CD4-positive, alpha-beta T cell (primary cell): ENCODE measurements at places on chromosomes 7 and 10.

DNA sequence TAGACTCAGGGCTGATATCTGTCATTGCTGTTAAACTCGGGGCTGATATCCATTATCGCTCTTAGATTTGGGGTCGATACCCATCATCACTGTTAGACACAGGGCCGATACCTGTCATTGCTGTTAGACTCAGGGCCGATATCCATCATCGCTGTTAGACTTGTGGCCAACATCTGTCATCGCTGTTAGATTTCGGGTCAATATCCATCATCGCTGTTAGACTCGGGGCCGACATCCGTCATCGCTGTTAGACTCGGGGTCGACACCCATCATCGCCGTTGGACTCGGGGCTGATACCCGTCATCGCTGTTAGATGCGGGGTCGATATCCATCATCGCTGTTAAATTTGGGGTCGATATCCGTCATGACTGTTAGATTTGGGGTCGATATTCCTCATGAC is 54.8 kb downstream of the BEND7 start:
- H3K4me1 ChIP-seq: no peaks in the 10 kb centered on the region
- no peak overlapping the region for H3K4me3 ChIP-seq
- no peaks in the 10 kb centered on the region for H3K36me3 ChIP-seq
- no peak overlapping the region for H3K27ac ChIP-seq
- DNase-seq: no peak
- H3K27me3 ChIP-seq: no peaks in the 10 kb centered on the region

- H3K27ac ChIP-seq: no peak overlapping the region
- H3K27me3 ChIP-seq: no peaks in the 10 kb centered on the region
- no peak overlapping the region for H3K4me3 ChIP-seq
- no peaks in the 10 kb centered on the region for H3K36me3 ChIP-seq
- H3K4me1 ChIP-seq: no peaks in the 10 kb centered on the region
Measured at GRCh38 chr7:117249696-117250095, 73.2 kb downstream of the WNT2 start.

GRCh38 chr7:96004578-96004977 is 232.2 kb downstream of the DYNC1I1 start:
- no peak overlapping the region for H3K4me3 ChIP-seq
- no peaks in the 10 kb centered on the region for H3K36me3 ChIP-seq
- H3K27ac ChIP-seq: no peak overlapping the region
- no peaks in the 10 kb centered on the region for H3K27me3 ChIP-seq
- no peak for DNase-seq

GRCh38 chr7:77226357-77226839 is 26.8 kb upstream of the FGL2 start:
- no peaks in the 10 kb centered on the region for H3K36me3 ChIP-seq
- H3K4me3 ChIP-seq: no peak overlapping the region
- H3K4me1 ChIP-seq: peaks cover 12% of the 10 kb centered on the region
- H3K27me3 ChIP-seq: no peaks in the 10 kb centered on the region
- no peak overlapping the region for H3K27ac ChIP-seq
- no peak for DNase-seq

- DNase-seq: no peak
- no peaks in the 10 kb centered on the region for H3K4me1 ChIP-seq
- H3K36me3 ChIP-seq: no peaks in the 10 kb centered on the region
- H3K4me3 ChIP-seq: no peak overlapping the region
Measured at GRCh38 chr10:76522547-76522946, 1091.1 kb downstream of the LRMDA start.

DNA sequence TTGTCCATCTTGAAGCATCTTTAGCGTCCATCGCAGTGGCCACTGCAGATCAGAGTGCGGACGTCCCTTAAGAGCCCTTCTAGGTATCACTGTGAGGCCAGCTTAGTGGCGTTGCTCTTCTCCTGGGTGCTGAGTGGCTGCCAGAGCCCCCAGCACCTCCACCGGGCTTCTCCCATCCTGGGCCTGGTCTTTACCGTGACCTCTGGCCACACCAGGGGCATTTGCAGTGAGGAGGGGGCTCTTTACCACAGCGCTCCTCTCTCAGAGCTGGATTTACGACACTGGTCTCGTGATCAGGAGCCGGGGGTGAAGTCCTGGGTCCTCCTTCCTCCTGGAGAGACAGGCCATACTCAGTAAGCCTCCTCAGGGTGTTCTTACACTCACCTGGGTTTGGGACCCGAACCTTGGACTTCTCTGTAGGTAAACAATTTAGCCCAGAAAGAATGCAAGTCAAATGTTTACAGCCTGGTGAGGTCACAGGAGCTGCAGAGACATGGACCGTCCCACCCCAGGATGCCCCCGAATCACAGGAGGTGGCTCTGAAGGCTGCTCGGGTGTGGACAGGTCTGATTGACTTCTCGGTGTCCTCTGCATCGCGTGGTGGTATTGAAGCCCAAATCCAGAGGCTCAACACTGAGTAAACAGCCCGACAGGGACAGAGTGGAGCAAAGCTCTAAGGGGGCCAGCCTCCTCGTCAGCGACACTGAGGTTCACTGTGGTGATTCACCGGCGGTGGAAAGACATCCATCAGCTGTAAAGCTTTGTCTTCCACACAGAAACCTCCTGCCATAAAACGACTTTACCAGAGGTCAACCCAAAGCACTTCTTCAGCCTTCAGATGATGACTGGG is 33.0 kb downstream of the JAKMIP3 start:
- H3K36me3 ChIP-seq: no peaks in the 10 kb centered on the region
- no peak for DNase-seq
- peaks cover 6% of the 10 kb centered on the region for H3K27me3 ChIP-seq
- H3K27ac ChIP-seq: no peak overlapping the region
- H3K4me1 ChIP-seq: no peaks in the 10 kb centered on the region

DNA sequence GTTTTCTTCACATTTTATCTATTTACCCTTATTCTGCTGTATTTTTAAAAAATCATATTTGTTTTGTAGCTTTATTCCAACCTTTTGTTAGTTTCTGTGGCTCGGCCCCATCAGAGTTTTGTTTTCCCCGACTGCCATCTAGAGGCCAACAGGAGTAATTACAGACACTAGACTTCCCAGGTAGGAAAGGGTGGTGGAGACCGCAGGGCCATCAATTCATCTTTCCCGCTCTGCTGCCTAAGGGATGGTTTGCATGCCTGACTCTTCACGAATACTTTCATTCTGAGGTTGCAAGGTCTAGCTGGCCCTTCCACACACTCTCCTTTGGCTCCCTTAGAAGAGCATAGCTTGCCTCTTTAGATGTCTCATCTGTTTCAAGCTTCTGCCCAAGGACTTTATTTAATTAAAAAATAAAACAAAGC is 38.3 kb downstream of the LYZL2 start:
- no peak overlapping the region for H3K27ac ChIP-seq
- DNase-seq: peak; percentile 69
- H3K4me3 ChIP-seq: no peak overlapping the region
- H3K4me1 ChIP-seq: peaks cover 3% of the 10 kb centered on the region
- no peaks in the 10 kb centered on the region for H3K36me3 ChIP-seq
- H3K27me3 ChIP-seq: no peaks in the 10 kb centered on the region

GRCh38 chr10:71319042-71319799 is at the start of gene SLC29A3:
SLC29A3 (plus strand) TSS chr10:71319259; CDS start chr10:71319310, 51 bp downstream.
- DNase-seq: peak; percentile 69
- no peak within 1 kb of the TSS for H3K27ac ChIP-seq
- H3K27me3 ChIP-seq: no peaks in the 10 kb centered on the region
- H3K4me3 ChIP-seq: peak within 1 kb of the TSS; percentile 88

DNA sequence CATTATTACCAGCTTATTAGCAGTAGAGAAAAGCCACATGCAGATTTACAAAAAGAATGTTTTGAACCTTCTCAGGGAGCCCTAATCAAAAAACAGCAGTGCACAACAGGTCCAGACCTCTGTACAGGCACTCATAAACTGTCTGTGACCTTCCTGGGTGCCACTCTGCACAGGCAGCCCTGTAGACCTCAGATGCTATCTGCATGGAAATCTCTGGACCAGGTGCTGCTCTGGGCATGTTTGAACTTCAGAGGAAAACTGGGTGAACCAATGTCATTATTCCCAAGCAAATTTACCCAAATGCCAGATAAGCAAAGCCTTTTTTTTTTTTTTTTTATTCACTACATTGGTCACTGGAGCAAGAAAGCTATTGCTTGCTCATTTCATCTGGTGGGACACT is 104.2 kb downstream of the NPY start:
- no peaks in the 10 kb centered on the region for H3K4me1 ChIP-seq
- DNase-seq: no peak
- no peaks in the 10 kb centered on the region for H3K36me3 ChIP-seq
- H3K27me3 ChIP-seq: no peaks in the 10 kb centered on the region
- H3K27ac ChIP-seq: no peak overlapping the region

GRCh38 chr10:61961278-61961677 is 59.8 kb downstream of the ARID5B start:
- peaks cover 12% of the 10 kb centered on the region for H3K36me3 ChIP-seq
- peak; percentile 49 for DNase-seq
- no peak overlapping the region for H3K27ac ChIP-seq
- no peaks in the 10 kb centered on the region for H3K27me3 ChIP-seq
- H3K4me3 ChIP-seq: no peak overlapping the region
- peaks cover 22% of the 10 kb centered on the region for H3K4me1 ChIP-seq

DNA sequence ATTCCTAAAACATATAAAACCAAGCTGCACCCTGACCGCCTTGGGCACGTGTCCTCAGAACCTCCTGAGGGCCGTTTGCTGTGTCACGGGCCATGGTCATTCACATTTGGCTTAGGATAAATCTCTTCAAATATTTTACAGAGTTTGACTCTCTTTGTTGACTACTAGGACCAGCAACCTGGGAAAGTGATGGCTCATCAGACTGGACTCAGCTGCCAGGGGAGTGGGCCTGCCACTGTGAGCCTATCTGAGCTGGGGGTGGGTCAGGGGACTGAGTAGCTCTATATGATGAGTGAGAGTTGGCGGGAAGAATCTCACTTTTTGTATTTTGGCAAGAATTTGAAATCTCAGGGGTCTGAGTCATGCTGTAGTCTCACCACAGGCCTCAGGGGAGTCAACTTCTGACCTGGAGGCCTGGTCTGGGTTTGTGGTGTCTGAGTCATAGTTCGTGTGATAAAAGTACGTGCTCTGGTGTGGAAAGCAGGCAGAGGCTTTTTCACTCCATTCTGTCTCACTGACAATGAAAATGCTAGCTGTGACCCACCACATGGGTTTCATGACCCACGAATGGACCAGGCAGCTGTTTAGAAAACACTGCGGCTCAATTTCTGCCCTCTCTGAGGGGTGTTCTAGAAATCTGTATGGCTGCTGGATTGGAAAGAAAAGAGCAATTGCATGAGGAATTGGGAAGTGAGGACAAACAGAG is 4.2 kb upstream of the UPP1 start:
- DNase-seq: peak; percentile 45
- peaks cover 63% of the 10 kb centered on the region for H3K4me1 ChIP-seq

DNA sequence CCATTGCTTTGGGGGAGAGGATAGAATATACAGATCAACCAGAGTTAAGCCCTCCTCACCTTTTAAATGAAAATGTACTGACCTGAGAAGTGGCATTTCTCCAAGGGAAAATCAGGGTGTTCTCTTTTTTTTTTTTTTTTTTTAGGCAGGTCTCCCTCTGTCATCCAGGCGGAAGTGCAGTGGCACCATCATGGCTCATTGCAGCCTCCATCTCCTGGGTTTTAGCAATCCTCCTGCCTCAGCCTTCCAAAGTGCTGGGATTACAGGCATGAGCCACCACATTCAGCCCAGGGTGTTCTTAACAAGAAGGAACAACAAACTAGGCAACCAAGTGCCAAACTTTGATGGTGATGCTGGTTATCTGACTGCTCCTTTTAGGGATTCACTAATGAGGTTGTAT is 111.0 kb downstream of the SVOPL start:
- H3K4me1 ChIP-seq: no peaks in the 10 kb centered on the region
- no peak for DNase-seq
- H3K4me3 ChIP-seq: no peak overlapping the region
- no peak overlapping the region for H3K27ac ChIP-seq
- H3K27me3 ChIP-seq: no peaks in the 10 kb centered on the region

DNA sequence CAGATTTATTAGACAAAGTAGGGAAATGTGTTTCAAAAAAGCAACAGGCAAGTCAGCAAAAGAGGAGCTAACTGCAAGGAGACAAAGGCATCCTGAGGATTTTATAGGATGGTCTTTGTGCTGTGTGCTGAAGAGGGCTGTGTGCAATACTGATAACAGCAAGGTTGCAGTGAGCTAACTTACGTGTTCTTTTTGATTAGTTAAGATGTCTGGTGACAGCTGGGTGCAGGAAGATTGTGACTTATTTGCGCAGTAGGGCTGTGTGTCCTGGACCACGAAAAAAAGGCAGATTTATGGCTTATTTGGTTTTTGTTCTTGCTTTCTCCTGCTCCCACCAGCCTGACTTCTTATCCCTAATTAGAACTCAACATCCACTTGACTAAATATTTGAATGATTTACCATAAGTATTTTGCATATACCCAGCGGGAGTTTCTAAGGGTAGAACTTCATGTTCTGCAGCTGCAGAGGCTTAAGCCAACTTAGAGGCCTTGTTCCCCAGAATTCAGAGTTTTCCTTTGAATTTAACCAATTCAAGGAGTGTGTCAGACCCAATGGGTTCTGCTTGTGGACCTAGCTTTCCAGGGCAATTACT is 119.0 kb downstream of the ANKRD26 start:
- no peaks in the 10 kb centered on the region for H3K27me3 ChIP-seq
- DNase-seq: no peak
- H3K4me1 ChIP-seq: no peaks in the 10 kb centered on the region

DNA sequence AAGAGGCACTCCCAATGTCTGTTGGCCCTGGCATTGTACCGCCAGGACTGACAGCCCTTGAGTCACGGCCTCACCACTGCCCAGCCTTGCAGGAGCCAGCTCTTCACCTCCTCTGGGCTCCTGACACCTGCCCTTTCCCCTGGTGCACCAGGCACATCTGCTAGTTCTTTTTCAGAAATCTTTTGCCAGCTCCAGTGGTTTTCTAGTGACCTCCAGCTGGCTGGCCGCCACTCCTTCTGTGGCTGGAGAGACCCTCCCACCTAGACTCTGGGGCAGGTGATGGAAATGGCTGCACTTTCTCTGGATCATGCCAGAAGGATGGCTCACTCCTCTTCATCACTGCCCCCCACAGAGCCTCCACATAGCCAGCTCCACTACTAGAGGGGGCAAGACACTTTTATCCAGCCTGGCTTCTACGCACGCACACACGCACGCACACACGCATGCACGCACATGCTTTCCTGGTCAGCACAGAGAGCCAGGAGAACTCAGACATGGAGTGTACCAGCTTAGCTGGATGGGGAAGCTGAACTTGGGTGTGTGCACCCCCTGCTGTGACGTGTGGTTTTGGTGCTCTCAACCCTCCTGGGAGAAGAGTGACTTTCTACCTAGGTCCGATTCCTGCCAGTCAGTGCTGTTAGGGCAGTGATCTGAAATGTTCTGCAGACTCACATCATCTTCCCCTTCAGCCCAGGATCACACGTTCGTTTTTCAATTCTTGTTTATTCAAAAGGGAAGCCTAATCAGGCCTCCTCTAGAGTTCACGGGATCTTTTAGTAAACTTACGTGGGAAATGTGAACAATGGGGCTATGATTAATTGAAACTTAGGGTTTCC is 222.0 kb downstream of the PRPF18 start:
- H3K4me3 ChIP-seq: no peak overlapping the region
- no peak overlapping the region for H3K27ac ChIP-seq
- no peaks in the 10 kb centered on the region for H3K36me3 ChIP-seq

- peaks cover 9% of the 10 kb centered on the region for H3K27me3 ChIP-seq
- no peaks in the 10 kb centered on the region for H3K36me3 ChIP-seq
- DNase-seq: no peak
- H3K4me3 ChIP-seq: no peak overlapping the region
- H3K27ac ChIP-seq: no peak overlapping the region
Measured at GRCh38 chr7:25795824-25796235, 356.2 kb upstream of the NFE2L3 start.
